ENCODE measurements at places on chromosomes 5 and 9.

DNA sequence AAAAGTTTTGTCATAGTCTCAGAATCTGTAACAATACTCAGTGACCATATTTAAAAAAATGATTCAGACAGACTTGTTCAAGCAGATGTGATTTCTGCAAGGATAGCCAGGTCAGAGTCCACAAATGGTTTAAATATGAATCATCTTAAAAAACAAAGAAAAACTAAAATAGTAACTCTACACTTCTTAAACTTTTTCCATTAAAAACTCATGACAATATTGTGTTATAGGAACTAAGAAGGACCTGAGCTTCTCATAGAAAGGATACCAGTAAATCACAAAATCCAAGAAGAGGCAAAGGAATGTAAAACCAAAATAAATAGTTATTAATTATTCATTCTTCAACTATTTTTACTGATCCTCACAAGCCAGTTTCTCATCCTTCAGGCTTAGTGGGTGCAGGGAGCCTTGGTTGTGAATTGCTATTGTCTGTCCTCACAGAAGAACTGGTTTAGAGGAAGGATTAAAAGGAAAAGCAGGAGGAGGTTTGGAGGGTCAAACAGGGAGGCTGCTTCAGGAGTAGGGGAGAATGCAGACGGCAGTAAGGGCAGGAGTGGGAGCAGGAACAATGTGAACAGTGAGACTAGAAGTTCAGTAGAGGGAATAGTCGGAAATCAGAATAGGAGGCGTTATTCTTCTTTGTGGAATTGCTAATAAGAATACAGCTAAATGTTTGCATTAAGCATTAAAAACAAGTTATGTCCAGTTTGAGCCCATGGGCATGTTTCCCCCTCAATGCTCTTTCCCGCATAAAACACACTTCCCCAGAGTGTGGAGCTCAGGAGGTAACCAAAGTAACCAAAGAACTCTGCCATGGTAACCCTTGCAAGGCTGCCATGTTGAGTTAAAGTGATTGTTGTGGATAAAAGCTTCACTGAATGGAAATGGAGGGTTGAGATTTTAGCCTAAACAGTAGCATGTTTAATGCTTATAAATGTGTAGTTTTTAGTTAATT lies 110.7 kb downstream of the CCDC192 start:
- DNase-seq: no peak

DNA sequence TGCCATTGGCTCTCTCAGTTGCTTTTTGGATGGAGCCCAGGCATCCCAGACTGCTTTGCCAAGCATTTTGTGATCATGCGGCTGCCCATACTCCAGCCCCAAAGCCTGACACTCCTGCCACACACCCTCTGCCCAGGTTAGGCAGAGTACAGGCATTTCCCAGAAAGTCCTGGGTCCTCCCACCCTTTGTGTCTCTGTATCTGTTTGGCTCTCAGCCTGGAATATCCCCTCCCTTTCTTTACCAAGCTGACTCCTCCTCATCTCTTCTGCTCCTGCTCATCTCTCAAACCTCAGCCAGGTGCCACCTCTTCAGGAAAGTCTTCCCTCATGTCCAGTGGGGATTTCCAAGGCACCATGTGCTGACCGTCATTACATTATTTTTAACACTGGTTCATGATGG lies 14.3 kb upstream of the SH3RF2 start:
- DNase-seq: no peak

GRCh38 chr5:95768731-95769130 lies 37.6 kb downstream of the RHOBTB3 start:
- no peak for DNase-seq

DNA sequence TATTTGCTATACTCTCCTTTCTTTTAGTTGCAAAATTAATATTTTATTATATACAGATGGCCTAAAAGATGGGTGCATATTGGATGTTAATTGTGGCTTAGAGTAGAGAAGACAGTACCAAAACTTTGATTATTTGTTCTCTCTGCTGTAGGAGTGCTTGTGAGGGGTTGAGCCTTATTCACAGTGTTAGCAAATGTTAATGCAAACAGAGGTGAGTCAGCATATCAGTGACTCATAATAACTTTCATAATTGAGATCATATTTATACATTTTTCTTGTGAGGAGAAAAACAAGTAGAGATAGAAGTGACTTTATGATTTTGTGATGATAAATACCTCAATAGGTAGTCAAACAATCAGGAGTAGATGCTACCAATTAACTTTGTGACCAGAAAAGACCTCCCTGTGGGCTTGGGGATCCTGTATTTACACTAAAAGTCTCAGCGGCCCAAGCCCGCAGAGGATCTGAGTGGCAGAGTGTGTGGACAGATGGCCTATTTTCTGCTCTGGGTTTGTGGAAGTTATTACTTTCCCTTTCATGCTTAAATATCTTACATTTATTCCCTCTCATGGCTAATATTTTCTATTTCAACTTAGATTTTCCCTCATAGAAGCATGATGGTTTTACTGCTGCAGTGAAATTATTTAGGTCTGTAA lies 226.5 kb downstream of the TAF11L14 start:
- no peak for DNase-seq

DNA sequence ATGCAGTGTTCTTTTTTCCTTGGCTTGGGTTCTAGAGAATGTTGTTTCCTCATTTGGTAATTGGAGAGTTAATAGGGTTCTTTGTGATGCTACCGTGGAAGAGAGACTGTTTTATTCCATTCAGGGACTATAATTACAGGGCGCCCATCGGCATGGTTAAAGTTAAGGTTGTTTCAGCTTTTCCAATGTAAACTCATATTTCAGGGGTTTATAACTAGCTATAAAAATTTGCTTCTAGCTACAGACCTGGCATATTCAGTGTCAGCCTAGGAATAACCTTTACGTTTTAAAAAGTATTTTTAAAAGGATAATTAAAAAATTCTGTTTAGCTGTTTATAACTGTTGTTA lies 99.1 kb downstream of the AOPEP start:
- DNase-seq: no peak

- DNase-seq: no peak
Observed at GRCh38 chr9:105141146-105141975, 103.1 kb upstream of the SLC44A1 start.

- no peak for DNase-seq
Observed at GRCh38 chr5:157917491-157917890, 58.5 kb upstream of the CLINT1 start.

GRCh38 chr5:151902215-151902614 lies 22.4 kb downstream of the GLRA1 start:
- no peak for DNase-seq

- no peak for DNase-seq
Observed at GRCh38 chr5:111228520-111229220, 4.5 kb downstream of the CAMK4 start.

GRCh38 chr9:72583370-72583769 lies 62.0 kb downstream of the TMC1 start:
- DNase-seq: no peak

DNA sequence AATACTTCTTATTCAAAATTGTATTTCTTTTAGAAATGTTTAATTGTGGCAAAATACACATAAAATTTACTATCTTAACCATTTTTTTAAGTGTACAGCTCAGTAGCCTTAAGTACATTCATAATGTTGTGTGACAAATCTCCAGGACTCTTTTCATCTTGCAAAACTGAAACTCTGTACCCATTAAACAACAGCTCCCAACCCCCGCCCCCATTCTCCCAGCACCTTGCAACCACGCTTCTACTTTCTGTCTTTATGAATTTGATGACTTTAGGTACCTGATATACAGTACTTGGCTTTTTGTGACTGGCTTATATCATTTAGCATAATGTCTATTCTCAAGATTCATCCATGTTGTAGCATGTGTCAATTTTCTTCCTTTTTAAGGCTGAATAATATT lies 2.8 kb upstream of the IL5 start:
- DNase-seq: peak; percentile 53

GRCh38 chr5:75054134-75054930 lies 2.0 kb upstream of the GCNT4 start:
- no peak for DNase-seq

- DNase-seq: no peak
Observed at GRCh38 chr9:73906671-73907070, 590.5 kb upstream of the RORB start.

GRCh38 chr5:38846379-38847011 lies 683 bp downstream of the OSMR start:
- DNase-seq: no peak

DNA sequence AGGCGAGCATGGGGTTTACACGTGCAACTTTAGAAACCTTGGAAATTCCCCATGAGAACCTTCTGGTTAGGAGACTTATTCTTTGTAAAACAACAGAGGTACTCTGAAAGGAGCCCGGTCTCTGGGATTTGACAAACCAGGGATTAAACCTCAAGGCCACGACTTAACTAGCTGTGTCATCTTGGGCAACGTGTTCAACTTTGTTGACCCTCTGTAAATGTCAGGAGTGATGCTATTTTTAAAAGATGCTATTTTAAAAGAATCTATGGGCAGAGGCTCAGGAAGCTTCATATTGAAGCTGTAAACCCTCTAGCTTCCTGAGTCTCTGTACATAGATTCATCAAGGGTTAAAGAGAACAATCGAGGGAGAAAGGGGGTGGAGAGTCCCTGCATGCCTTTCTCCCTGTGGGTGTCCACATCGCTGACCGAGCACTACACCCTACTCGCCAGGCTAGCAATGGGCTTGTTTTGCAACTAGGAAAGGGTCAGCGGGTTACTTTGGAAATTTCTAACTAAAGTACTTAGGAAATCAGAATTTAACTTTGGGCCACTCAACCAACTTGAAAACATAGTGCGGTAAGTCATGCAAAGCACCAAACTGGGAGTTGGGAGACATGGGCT lies 2.1 kb downstream of the SLC36A2 start:
- DNase-seq: no peak

GRCh38 chr9:3277200-3277599 lies 248.6 kb downstream of the RFX3 start:
- no peak for DNase-seq

GRCh38 chr5:14869233-14869632 lies 2.3 kb downstream of the ANKH start:
- no peak for DNase-seq

DNA sequence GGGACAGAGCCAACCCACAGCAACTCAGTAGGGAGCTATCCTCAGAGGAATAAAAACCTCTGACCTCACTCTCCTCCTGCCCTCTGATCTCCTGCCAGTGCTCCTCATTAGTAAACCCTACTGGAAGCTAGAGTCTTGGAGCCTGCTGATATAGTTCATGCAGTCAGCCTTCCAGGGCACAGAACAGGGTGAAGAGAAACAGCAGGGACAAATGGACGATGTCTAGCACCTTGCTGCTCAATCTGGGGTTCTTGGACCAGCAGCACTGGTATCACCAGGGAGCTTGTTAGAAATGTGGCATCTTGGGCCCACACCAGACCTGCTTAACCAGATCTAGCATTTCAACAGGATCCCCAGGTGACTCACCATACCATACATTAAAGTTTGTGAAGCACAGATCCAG lies 5.5 kb upstream of the GALNT12 start:
- DNase-seq: no peak

GRCh38 chr9:89497257-89497963 lies 503 bp downstream of the SEMA4D start:
- no peak for DNase-seq

GRCh38 chr9:109817846-109818472 lies 38.0 kb downstream of the PALM2AKAP2 start:
- DNase-seq: peak; percentile 60

- DNase-seq: no peak
Observed at GRCh38 chr9:107566611-107567061, 77.1 kb upstream of the KLF4 start.

- DNase-seq: no peak
Observed at GRCh38 chr9:114061292-114061691, 16.8 kb downstream of the AMBP start.

GRCh38 chr9:15982182-15982581 lies 429.3 kb downstream of the CCDC171 start:
- DNase-seq: no peak

DNA sequence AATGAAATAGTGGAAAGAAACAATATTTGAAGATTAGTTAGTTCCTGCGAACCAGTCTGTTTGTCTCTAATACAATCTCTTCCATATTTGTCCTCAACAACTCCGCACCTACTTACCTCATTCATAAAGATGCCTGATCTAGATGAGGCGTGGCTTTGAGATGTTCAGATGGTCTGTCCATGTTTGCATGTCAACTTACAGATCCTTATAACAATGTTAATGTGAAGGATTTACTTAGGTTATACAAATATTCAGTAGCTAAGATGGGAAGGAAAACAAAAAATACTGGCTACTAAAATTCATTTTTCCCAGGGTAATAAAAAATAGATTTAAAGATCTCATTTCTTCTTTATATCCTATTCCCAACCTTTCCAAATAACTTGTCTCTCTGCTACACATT lies 8.3 kb downstream of the CDC14B start:
- DNase-seq: no peak

DNA sequence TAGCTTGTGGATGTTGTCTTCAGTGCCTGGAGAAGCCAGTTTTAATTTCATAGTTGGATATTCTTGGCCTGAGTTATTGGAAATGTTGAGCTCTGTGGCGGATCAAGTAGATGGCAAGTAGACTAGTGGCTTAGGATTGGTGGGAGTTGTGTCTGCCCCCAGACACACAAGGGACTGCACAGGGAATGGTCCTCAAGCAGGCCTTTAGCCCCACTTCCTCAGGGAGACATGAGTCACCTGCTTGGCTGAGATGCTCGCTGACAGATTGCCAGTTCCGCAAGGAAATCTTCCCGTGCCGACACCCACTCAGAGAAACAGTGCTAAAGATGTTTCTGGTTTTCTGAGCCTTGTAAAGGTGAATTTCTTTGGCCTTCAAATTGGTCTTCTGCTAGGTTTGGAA lies 18.8 kb upstream of the CATSPER3 start:
- DNase-seq: no peak

DNA sequence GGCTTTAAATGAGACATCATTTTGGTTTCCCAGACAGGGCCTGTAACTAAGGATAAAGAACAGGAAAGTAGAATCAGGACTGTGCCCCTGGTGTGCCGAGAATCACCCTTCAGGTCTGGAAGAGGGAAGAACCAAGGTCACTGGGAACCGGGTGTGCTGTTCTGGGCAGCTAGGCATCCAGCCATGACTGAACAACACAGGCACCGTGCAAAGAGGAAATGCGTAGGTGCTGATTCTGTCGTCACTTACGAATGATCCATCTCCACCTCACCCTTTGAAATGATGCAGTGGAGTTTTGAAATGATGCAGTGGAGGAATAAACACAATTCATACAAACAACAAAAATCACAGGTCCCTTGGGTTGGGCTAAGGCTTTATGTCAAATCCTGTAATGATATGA lies 64.4 kb downstream of the MAP1B start:
- DNase-seq: peak; percentile 4

Measured in stimulated activated CD4-positive, alpha-beta T cell treated with anti-CD3 and anti-CD28 coated beads, Interleukin-2, amount 100 ng/mL, for 48 hours (primary cell).